ENCODE measurements at places on chromosomes 16 and 17. TPM values are rescaled to one million over a fixed set of nuclear protein-coding genes. Genes with fewer than 3 reads are reported as not detected.
A peak's percentile ranks its signal among the peaks of the same experiment; 100 is the strongest.

The TBX6 gene
- total RNA-seq: 3.6 TPM

GRCh38 chr16:88372522-88372921 is 10.2 kb upstream of the ZNF469 start:
- ATAC-seq: no peak

DNA sequence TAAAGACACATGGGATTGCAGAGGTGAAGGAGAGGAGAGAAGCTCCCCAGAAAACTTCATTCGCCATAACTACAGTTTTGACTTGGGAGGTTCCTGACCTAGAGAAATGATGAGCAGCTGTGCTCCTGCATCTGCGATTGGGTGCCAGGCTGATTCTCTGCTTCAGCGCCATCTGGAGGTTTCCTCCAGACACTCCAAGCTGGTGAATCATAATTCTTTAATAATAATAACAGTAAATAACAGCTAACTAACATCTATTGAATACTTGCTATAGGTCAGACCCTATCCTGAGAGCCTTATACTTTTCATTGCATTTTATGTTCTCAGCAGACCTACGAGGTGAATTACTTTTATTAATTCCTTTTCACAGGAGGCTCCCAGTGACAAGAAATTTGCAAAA is 575.8 kb downstream of the TOX3 start:
- peak; percentile 23 for ATAC-seq

GRCh38 chr16:17801068-17801467 is 330.3 kb upstream of the XYLT1 start:
- ATAC-seq: no peak

Data from esophagus mucosa (tissue), 1 donor.